ENCODE measurements at places on chromosomes 2 and 18.
A peak's percentile ranks its signal among the peaks of the same experiment; 100 is the strongest.

GRCh38 chr18:5628512-5629255, 84.9 kb upstream of the EPB41L3 start:
- DNase-seq = peak; percentile 16

GRCh38 chr18:10482985-10483949, 28.8 kb downstream of the APCDD1 start:
- no peak for DNase-seq

DNA sequence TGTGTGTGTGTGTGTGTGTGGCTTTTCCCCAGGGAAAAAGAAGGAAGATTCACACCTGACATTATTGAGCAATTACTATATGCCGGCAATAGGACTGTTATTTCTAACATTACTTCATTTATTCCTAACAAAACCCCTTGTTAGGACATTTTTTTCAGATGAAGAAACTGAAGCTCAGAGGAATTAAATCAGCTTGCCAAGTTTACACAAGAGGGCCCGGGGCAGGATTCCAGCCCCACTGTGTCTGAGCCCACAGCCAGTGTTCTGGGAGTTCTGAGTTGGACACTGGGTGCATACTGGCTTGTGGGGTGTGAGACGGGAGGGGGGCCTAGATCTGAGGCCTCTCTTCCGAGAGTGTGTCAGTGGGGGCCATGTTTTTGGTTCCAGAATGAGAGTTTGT, 9.9 kb downstream of the TOGARAM2 start:
- no peak for DNase-seq

GRCh38 chr2:164770421-164770916, 71.2 kb downstream of the COBLL1 start:
- DNase-seq = no peak

- no peak for DNase-seq
Observed at GRCh38 chr2:111028720-111029119, 92.0 kb upstream of the BCL2L11 start.
